ENCODE measurements at places on chromosomes 3 and 15.
A peak's percentile ranks its signal among the peaks of the same experiment; 100 is the strongest.

- DNase-seq = no peak
These were observed 16.9 kb upstream of the MEX3B start for GRCh38 chr15:82062479-82063454.

GRCh38 chr15:59289574-59289973 is 82.9 kb downstream of the LDHAL6B start:
- DNase-seq = no peak

DNA sequence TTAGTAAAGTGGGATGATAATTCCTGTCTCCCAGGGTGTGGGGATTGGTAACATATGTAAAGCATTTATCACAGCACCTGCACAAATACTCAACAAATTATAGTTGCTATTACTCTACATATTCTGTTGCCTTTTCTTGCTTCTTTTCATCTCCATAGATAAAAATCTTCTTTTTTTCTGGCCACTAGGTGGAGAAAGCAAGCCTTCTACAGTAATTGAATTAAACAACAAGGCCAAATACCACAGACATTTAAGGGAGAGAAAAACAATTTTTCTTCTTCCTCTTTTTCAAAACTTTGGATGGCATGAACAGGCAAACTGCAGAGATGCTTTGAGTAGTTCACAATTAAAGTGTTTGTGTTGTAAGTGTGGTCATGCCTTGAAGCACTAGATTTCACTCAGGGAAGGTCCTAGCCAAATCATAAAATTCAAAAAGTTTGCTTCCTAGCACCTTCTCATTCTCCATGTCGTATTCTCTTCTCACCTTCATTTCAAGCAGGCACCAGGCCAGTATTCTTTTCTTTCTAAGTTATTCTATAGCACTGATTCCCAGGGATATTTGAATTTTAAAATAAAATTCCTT is 493.4 kb upstream of the TGFBR2 start:
- DNase-seq = no peak

- peak; percentile 44 for DNase-seq
These were observed 48.9 kb upstream of the FMN1 start for GRCh38 chr15:33243393-33243792.

GRCh38 chr3:23760871-23761373 is 44.8 kb upstream of the UBE2E1 start:
- no peak for DNase-seq

All from HS-5 (cell line).